ENCODE measurements at places on chromosomes 13 and 19.

DNA sequence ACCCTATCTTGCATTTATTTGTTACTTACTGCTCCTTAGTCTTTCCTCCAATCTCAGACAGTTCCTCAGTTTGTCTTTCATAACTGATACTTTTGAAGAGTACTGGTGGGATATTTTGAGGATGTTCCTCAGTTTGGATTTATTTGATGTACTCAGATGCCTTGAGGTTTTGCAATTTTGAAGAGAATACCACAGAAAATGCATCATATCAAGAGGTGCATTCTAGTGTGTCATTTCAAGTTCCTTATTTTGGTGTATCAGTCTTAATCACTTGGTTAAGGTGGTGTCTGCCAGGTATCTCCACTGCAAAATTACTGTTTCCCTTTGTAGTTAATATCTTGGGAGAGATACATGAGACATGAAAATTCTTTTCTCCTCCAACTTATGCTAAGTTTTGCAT, 75.1 kb downstream of the URI1 start:
- no peak for DNase-seq

- no peak for DNase-seq
Measured at GRCh38 chr13:69124996-69125395, 982.6 kb upstream of the ATXN8OS start.

GRCh38 chr13:44281252-44282000, 92.2 kb upstream of the SERP2 start:
- DNase-seq, result no peak

DNA sequence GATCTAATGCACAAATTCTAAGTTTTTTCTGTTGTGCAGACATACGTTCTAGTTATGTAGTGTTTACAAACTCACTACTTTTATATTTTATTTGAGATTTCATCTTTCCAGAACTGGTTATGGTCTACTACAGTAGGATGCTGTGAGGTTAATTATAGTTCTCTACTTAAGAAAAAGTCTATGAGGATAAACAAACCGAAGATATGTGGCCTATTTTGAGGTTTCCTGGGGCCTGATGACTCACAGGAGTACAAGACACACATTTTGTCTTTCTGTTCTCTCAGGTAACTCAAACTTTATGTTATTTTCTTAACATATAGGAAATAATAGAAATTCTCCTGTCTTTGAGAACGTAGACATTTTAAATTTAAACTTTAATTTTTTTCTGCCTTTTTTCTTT, 45.1 kb downstream of the PCDH20 start:
- DNase-seq, result no peak

DNA sequence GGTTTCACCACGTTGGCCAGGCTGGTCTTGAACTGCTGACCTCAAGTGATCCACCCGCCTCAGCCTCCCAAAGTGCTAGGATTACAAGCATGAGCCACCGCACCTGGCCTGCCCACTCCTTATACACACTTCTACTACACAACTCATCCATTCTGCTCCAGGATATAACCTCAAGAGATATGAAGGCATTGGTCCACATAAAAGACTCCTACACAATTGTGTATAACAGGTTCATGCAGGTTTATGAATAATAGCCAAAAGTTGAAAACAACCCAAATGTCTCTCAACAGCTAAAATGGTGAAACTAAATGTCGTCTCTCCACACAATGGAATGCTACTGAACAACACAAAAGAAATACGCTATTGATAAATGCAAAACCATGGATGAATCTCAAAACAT, 58.1 kb downstream of the INSR start:
- no peak for DNase-seq

- no peak for DNase-seq
Measured at GRCh38 chr19:4014541-4015491, 7.3 kb downstream of the PIAS4 start.

DNA sequence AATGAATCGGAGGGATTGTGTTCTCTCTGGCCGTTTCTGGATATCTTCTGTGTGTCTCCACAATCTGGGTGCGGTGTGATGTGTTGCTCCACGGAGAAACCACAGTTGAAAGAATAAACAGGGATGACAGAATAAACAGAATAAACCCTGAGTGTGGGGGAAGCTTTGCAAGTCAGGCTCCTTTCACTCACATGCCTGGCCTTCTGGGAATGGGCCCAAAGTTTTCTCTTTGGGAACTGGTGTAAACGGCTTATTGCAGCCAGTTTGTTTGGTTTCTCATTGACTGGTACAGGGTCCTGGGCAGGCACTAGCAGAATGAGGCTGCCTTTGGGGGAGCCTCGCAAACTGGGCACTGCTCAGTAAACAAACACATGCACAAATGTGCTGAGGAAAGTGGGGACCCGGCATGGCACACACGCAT, 324.7 kb downstream of the DLEU7 start:
- DNase-seq, result no peak

- DNase-seq, result no peak
Measured at GRCh38 chr19:3054972-3055740, 7.1 kb downstream of the TLE5 start.

GRCh38 chr19:5880604-5881078, 10.3 kb upstream of the FUT5 start:
- DNase-seq, result no peak

DNA sequence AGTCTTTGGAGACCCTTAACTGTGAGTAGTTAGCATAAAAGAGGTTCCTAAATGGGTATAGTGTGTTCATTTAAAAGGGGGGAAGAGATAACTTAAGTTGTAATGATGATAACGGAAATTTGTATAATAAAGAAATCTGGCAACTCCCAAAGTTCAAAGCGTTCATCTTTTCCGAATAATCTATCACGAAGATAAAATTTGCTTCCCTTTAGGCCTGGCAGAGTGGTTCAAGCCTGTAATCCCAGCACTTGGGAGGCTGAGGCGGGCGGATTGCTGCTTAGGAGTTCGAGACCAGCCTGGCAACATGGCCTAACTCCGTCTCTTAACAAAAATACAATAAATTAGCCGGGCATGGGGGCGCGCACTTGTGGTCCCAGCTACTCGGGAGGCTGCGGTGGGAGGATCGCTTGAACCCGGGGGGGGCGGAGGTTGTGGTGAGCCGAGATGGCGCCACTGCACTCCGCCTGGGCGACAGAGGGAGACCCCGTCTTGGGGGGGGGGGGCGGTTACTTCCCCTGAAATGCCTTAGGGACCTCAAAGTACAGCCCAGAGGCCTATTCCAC, 934 bp downstream of the N4BP2L2 start:
- no peak for DNase-seq

- no peak for DNase-seq
Measured at GRCh38 chr13:44365008-44365407, 8.6 kb upstream of the SERP2 start.

GRCh38 chr13:113581871-113582270, 2.7 kb upstream of the TFDP1 start:
- DNase-seq, result no peak

DNA sequence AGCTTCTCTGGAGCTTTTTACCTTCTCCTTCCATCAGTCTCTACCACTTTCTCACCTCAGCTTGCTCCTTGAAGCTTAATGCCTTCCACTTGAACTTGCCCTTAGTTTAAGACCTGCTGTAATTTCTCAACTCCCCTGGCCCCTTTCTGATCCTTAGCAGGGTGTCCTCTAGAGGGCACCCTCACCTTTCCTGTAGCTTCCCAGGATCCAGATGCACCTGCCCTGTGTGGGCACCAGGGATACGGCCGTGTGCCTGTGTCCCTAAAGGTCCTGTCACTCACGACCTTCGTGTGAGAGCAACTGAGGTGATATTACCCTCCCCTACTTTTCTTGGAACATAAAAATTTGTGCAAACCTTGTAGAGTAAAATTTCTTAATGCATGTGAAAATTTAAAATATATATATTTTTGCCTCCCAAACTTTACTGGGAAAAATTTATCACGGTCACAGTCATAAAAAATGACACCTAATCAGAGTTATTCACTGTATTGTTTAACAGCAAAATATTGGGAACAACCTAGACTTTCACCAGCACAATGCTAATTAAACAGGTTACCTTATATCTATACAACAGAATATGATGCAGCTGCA, 46.4 kb downstream of the PSG3 start:
- no peak for DNase-seq

- DNase-seq, result no peak
Measured at GRCh38 chr13:80642641-80643040, 301.7 kb upstream of the SPRY2 start.

GRCh38 chr13:99335603-99336002, 28.4 kb upstream of the GPR183 start:
- DNase-seq, result no peak

- DNase-seq, result peak; percentile 44
Measured at GRCh38 chr13:113837560-113838355, 26.1 kb downstream of the GAS6 start.

- DNase-seq, result no peak
Measured at GRCh38 chr19:45889210-45889885, 3.4 kb upstream of the IRF2BP1 start.

DNA sequence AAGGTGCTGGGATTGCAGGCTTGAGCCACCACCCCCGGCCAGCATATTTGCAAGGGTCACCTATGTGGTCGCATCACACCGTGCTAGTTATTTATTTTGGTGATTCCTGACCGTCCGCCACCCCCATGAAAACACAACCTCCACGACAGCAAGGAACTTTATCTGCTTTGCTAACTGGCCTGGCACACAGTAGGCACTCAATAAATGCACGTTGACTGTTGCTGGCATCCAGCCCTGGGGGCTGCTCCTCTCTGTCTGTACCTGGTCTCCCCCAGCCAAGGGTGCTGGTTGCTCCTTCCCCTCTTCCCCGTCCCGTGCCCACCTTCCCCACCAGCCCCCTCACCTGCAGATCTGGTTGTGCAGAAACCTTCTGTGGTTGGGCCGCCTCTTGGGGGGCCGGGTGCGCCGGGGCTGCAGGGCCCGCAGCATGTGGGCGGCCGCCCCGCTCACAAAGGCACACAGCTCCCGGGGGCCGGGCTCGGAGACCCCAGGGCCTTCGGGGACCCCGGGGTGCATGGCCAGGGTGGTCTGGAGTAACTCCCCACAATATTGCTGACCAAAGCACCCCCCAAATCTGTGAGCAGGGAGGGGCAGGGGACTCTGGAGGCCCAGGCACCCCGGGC, 401 bp downstream of the C19orf85 start:
- DNase-seq, result no peak

DNA sequence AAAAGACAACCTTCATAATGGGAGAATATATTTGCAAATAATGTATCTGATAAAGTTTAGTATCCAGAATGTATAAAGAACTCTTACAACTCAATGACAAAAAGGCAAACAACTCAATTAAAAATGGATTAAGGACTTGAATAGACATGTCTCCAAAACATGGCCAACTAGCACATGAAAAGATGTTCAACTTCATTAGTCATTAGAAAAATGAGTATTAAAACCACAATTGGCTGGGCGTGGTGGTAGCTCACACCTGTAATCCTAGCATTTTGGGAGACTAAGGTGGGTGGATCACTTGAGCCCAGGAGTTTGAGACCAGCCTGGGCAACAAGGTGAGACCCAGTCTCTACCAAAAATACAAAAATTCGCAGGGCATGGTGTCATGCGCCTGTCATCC, 18.8 kb upstream of the ZMYM5 start:
- DNase-seq, result no peak

All from cerebellar nuclear complex (tissue), 1 donor.